Jurkat, Clone E6-1 (cell line): ENCODE measurements at places on chromosomes 2 and 18.

- DNase-seq: no peak
Measured at GRCh38 chr2:172091000-172091641, 5.8 kb downstream of the DLX1 start.

DNA sequence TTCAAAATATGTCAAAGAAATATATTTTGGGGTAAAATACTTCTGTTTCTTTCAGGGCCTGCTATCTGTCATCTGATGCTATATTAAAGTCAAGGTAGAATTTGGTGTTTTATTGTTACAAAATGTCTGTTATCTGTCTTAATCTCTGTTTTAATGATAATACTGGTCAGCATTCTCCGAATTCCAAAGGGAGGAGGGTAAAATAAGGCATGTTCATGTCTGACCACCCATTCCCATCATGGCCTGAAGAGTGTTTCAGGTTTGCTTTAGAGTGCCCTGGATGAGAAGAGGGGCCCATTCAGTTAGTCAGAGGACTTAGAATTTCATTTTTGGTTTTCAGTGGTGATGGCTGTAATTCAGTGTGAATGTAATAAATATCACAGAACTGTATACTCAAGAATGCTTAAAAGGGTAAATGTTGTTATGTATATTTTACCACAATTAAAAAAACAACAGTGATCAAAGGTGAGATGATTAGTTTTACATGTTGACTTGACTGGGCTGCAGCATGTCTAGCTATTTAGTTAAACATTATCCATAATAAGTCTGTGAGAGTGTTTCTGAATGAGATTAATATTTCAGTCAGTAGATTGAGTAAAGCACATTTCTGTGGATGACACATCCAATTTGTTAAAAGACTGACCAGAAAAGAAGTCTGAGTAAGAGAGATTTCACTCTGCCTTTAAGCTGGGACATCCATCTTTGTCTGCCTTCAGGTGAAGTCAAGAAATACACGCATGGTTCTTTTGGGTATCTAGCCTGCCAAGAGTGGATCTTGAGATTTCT lies 467.9 kb upstream of the SYT4 start:
- no peak for DNase-seq

DNA sequence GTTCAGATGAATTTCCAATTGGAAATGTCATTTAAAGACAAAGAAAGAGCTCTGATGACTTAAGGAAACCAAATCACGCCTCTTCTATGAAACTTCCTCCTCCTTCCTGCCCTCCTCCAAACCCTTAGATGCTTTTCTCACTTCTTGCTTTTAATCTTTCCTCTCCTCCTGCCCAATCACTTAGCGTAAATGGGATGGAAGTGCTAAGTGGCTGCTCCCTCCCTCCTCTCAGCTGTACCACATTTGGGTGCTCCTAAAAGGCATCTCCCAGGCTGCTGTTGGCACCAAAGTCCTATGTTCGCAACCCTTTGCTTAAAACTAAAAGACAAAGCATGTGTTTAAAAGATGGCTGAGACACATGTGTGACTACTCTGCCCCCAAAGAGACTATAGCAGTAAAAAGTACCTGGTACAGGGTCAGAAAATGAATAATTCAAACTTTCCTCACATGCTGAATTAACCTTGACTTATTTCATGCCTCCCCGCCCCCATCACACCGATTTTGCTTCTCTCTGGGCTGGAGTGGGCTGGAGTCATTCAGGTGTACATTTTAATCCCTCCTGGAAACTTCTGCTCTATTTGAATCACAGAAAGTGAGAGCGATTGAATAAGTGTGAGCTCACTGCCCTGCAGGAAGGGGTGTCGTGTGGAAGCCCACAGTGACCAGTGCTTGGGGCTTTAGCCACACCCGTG lies 59.2 kb upstream of the KLF7 start:
- no peak for DNase-seq

- no peak for DNase-seq
Measured at GRCh38 chr2:138267161-138267901, 234.2 kb upstream of the SPOPL start.
